ENCODE measurements at places on chromosomes 5 and 9. TPM values are rescaled to one million over a fixed set of nuclear protein-coding genes. Genes with fewer than 3 reads are reported as not detected.
A peak's percentile ranks its signal among the peaks of the same experiment; 100 is the strongest.

GRCh38 chr9:8331507-8332330, 532.1 kb upstream of the DMAC1 start:
- DNase-seq: no peak
- H3K27me3 ChIP-seq: no peaks in the 10 kb centered on the region
- no peaks in the 10 kb centered on the region for H3K4me1 ChIP-seq
- H3K27ac ChIP-seq: no peak overlapping the region
- no peaks in the 10 kb centered on the region for H3K36me3 ChIP-seq

DNA sequence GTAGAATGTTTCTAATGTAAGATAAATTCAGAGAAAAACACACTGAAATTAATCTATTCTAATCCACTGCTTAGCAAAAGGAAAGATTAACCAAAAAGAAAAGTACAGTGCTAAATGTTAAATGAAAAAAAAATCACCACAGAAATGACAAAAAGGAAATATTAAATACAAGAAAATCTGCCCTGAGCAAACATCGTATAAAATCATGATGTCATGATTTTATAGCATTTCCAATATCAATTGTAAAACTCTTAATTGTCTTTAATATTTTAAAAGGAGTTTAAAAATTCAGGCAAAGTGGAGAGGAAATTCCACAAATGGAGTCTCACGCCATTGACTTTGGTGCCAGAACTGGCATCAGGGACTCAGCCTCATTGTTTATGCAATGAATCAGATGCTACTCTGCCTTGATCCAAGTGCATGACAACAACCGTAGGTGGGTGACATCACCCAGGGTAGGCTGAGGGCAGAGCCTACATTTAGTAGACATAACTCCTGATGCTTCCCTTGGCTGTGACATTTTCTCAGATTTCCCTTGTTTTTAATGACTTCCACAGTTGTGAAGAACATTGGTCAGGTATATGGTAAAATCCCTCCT, 696.8 kb downstream of the SEMA5A start:
- H3K4me3 ChIP-seq: no peak overlapping the region
- no peaks in the 10 kb centered on the region for H3K36me3 ChIP-seq
- no peak for DNase-seq
- no peak overlapping the region for H3K27ac ChIP-seq
- no peaks in the 10 kb centered on the region for H3K27me3 ChIP-seq

- peak; percentile 39 for DNase-seq
- H3K27me3 ChIP-seq: no peaks in the 10 kb centered on the region
- no peak overlapping the region for H3K27ac ChIP-seq
- no peak overlapping the region for H3K4me3 ChIP-seq
- no peaks in the 10 kb centered on the region for H3K36me3 ChIP-seq
Measured at GRCh38 chr5:139543423-139543991, 17.6 kb upstream of the UBE2D2 start.

DNA sequence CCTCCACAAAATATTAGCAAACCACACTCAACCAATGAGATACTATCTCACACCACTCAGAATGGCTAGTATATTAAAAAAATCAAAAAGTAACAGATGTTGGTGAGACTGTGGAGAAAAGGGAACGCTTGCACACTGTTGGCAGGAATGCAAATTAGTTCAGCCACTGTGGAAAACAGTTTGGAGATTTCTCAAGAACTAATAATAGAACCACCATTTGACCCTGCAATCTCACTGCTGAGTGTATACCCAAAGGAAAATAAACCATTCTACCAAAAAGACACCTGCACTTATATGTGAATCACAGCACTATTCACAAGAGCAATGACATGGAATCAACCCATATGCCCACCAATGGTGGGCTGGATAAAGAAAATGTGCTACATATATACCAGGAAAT, 393.5 kb downstream of the PDE4D start:
- DNase-seq: no peak
- no peaks in the 10 kb centered on the region for H3K4me1 ChIP-seq
- H3K36me3 ChIP-seq: no peaks in the 10 kb centered on the region
- H3K27ac ChIP-seq: no peak overlapping the region
- H3K27me3 ChIP-seq: no peaks in the 10 kb centered on the region

DNA sequence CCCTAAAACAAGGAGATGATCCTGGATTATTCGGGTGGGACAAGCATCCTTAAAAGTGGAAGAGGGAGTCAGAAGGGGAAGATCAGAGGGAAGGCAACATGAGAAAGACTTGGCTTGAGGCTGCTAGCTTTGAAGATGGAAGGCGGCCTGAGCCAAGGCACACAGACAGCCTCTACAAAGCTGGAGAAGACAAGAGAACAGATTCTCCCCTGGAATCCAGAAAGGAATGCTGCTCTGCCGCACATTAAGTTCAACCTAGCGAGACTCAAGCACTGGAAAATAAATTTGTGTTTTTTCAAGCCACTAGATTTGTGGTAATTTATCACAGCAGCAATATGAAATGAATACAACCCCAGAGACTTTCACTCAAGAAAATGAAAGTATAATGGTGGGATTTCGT, 17.9 kb downstream of the SLC36A3 start:
- peak; percentile 52 for DNase-seq
- H3K36me3 ChIP-seq: no peaks in the 10 kb centered on the region
- H3K4me3 ChIP-seq: no peak overlapping the region
- H3K27ac ChIP-seq: peak overlapping the region; percentile 30
- H3K4me1 ChIP-seq: no peaks in the 10 kb centered on the region

Gene TSSK1B
- not detected for total RNA-seq

Gene CRAT
- total RNA-seq: 58.0 TPM

DNA sequence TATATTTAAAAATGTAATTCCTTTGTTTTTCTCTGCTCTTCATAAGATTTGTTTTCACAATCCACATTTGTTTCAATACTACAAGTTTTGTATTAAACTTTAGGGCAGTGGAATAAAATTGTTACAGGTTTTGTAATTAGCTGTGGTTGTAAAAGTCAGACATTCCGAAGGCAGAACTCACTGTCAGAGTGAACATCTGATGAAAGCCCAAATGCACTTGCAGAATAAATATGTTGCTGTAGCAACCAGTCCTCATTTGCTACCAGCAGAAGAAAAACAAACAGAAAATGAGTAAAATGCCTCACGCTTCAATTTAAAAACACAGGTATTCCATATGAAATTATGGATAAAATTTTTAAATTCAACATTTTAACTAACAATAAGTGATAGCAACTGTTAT, 740.1 kb upstream of the FAM174A start:
- H3K4me1 ChIP-seq: no peaks in the 10 kb centered on the region
- no peaks in the 10 kb centered on the region for H3K27me3 ChIP-seq
- DNase-seq: no peak
- H3K27ac ChIP-seq: no peak overlapping the region
- H3K36me3 ChIP-seq: no peaks in the 10 kb centered on the region
- no peak overlapping the region for H3K4me3 ChIP-seq

- H3K27me3 ChIP-seq: no peaks in the 10 kb centered on the region
- peaks cover 15% of the 10 kb centered on the region for H3K4me1 ChIP-seq
- peak within 1 kb of the TSS; percentile 95 for H3K4me3 ChIP-seq
- peaks cover 8% of the 10 kb centered on the region for H3K36me3 ChIP-seq
- peak within 1 kb of the TSS; percentile 74 for H3K27ac ChIP-seq
Measured at GRCh38 chr5:892394-893136, at the start of the genes BRD9 and TRIP13. Gene BRD9 (minus strand): TSS chr5:892801. CDS start chr5:892657, 144 bp downstream. Gene TRIP13 (plus strand): TSS chr5:892884. CDS start chr5:892999, 115 bp downstream.

GRCh38 chr5:42924226-42924625, 112.5 kb upstream of the SELENOP start:
- no peak for DNase-seq
- H3K27me3 ChIP-seq: no peaks in the 10 kb centered on the region
- no peaks in the 10 kb centered on the region for H3K4me1 ChIP-seq
- no peak overlapping the region for H3K27ac ChIP-seq
- H3K4me3 ChIP-seq: no peak overlapping the region

DNA sequence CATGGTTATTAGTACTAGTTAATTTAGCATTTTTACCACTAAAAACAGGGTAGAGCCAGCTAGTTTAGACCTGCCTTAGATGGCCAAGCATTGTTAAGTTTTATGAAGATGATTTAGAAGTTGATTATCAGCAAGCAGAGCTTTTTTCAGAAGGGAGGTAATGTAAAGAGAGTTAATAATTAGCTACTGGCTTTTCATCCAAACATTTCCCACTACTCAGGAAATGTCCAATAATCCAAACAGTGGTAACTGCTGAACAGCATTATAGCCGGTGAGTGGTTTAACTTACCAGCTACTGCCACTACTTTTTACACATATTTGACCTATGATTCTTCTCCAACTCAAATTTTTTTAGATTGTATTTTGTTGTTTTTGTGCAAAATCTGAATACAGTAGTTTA, 1.7 kb downstream of the ITGA1 start:
- no peak overlapping the region for H3K4me3 ChIP-seq
- H3K27ac ChIP-seq: peak overlapping the region; percentile 94
- H3K36me3 ChIP-seq: no peaks in the 10 kb centered on the region
- peaks cover 11% of the 10 kb centered on the region for H3K4me1 ChIP-seq
- no peaks in the 10 kb centered on the region for H3K27me3 ChIP-seq

GRCh38 chr5:10576790-10577189, 12.9 kb downstream of the ANKRD33B start:
- no peaks in the 10 kb centered on the region for H3K27me3 ChIP-seq
- H3K27ac ChIP-seq: no peak overlapping the region
- H3K36me3 ChIP-seq: no peaks in the 10 kb centered on the region
- no peak overlapping the region for H3K4me3 ChIP-seq
- H3K4me1 ChIP-seq: peaks cover 5% of the 10 kb centered on the region

Gene FAM120A
- 118 TPM for total RNA-seq

- no peaks in the 10 kb centered on the region for H3K4me1 ChIP-seq
- H3K4me3 ChIP-seq: no peak overlapping the region
- no peak overlapping the region for H3K27ac ChIP-seq
- DNase-seq: no peak
- no peaks in the 10 kb centered on the region for H3K36me3 ChIP-seq
Measured at GRCh38 chr5:117623042-117623805, 1048.6 kb upstream of the SEMA6A start.

- H3K4me3 ChIP-seq: no peak overlapping the region
- no peak for DNase-seq
- no peaks in the 10 kb centered on the region for H3K36me3 ChIP-seq
- H3K4me1 ChIP-seq: no peaks in the 10 kb centered on the region
- H3K27me3 ChIP-seq: no peaks in the 10 kb centered on the region
Measured at GRCh38 chr5:161314033-161314432, 232.5 kb downstream of the GABRB2 start.

DNA sequence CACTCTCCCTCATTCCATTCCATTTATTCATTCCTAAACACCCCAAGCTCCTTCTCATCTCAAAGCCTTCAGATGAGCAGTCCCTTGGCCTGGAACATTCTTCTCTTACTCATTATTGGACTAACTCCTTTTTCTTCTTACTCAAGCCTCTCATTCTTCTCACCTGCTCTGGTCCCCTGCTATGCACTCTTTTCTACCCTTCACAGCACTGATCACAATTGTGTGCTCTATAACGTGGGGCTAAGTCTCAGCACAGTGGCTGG, 212.4 kb downstream of the MAPKAP1 start:
- H3K4me1 ChIP-seq: no peaks in the 10 kb centered on the region
- no peak overlapping the region for H3K4me3 ChIP-seq
- H3K27me3 ChIP-seq: no peaks in the 10 kb centered on the region
- no peaks in the 10 kb centered on the region for H3K36me3 ChIP-seq
- no peak for DNase-seq

GRCh38 chr5:115343855-115344254, 47.4 kb upstream of the CCDC112 start:
- H3K27ac ChIP-seq: no peak overlapping the region
- no peaks in the 10 kb centered on the region for H3K27me3 ChIP-seq
- DNase-seq: no peak
- no peaks in the 10 kb centered on the region for H3K4me1 ChIP-seq
- no peak overlapping the region for H3K4me3 ChIP-seq

Gene C5orf22
- total RNA-seq: 16.0 TPM
